ENCODE measurements at places on chromosomes 11 and 22.

DNA sequence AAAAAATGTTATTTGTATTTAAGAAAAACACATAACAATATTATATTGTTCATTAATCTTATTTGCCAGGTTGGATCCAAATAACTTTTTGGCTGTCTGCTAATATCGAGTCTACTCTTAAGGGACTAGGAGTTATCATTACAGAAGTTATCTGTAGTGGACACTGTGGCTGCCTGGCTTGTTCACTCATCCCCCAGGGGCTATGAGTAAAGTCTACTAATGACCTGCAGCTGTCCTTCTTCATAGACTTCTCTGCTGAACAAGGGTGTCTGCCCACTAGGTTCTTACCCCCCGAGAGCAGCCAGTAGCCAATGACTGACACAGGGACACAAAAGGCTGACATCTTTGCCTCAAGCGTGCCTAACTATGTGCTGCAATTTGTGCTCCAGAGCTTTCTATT, 69.7 kb downstream of the APIP start:
- no peak for DNase-seq

DNA sequence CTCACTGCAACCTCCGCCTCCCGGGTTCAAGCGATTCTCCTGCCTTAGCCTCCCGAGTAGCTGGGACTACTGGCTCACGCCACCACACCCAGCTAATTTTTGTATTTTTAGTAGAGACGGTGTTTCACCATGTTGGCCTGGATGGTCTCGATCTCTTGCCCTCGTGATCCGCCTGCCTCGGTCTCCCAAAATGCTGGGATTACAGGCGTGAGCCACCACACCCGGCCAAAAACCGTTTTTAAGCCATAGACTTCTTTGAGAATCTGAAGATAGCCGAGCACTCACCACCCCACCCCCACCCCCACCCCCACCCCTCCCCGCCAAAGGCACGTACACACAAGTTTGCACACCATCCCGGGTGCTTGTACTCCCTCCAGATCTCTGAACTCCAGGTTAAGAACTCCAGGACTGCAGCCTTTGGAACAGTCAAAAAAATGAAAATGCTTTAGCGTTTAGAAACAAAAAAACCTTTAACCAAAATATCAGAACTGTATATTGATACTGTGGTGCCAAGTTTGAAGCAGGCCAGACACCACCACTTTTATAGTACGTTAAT, 1.5 kb downstream of the CRKL start:
- DNase-seq = no peak

GRCh38 chr22:26548303-26548702, 36.0 kb upstream of the TFIP11 start:
- no peak for DNase-seq

- no peak for DNase-seq
Observed at GRCh38 chr11:123233280-123233974, 38.4 kb upstream of the CLMP start.

GRCh38 chr22:30596886-30597285, 5.2 kb upstream of the PES1 start:
- DNase-seq = no peak

DNA sequence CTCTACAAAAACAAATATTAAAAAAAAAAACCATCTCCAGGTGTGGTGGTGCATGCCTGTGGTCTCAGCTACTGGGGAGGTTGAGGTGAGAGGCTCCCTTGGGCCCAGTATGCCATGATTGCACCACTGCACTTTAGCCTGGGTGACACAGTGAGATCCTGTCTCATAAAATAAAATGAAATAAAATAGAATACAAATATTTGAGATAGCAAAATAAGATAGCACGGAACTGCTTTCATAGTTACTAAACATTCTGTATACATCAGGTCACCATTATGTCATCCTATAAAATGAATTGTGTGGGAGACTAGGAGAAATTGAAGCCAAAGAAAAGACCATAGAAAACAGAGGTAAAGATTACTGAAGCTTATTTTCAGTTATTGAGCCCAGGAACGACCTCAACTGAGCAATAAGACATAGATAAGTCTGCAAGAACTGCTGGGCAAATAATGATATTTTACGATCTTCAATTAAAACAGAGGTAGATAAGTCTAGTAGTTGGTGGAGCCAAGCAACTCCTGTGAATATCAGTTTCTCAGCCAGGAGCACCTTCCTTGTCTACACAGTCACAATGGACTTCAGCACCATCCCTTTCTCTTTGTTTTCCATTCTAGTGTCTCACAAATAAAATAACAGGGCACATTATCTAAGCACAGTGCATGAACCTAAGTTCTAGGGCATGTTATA, 9.9 kb downstream of the OR5M11 start:
- DNase-seq = no peak

- no peak for DNase-seq
Observed at GRCh38 chr22:29216873-29217666, 11.4 kb downstream of the EMID1 start.

DNA sequence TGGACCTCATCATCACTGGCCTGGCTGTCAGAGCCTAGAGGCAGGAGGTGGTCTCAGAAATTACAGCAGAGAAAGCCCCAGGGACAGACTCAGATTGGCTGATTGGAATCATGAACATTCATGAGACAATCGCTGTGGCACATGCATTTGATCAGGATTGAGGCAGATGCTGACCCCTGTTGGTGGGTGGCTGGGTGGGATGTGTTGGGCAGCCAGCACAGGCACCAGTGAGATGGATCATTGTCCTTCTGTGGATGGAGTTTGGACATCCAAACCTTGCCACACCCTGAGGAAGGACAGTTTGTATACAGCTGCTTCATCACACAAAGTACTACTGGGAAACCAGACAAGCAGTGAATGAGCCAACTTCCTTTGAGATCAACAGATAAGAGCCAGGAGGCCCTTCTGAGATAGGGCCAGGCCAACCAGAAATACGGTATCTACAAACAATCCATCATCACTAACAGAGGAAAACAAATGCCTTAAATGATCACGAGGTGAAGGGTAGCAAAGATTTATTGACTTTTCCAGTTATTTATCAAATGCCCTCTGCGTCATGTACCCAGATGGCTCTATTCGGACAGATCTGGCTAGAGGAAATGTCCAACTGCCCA, 17.3 kb downstream of the COMMD9 start:
- no peak for DNase-seq

GRCh38 chr11:77201991-77202841, 74.2 kb downstream of the MYO7A start:
- no peak for DNase-seq

DNA sequence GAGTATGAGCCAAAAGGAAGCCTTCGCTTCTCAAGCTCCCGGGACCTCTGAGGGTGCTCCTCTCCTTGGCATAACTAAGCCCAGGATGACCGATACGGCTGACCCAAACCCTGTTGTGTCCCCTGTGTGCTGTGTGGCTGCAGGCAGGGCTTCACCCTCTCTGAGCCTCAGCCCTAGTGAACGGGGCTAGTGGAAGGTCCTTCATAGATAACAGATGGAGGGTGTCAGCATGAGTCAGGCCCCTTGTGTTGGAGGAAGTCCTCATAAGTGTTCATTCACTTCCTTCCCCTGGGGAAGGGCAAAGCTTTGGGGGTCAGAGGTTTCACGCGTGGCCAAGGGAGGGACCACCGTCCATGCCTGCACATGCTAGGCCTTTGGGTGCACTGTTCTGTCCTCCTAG, 21.5 kb downstream of the SHISAL1 start:
- DNase-seq = no peak

DNA sequence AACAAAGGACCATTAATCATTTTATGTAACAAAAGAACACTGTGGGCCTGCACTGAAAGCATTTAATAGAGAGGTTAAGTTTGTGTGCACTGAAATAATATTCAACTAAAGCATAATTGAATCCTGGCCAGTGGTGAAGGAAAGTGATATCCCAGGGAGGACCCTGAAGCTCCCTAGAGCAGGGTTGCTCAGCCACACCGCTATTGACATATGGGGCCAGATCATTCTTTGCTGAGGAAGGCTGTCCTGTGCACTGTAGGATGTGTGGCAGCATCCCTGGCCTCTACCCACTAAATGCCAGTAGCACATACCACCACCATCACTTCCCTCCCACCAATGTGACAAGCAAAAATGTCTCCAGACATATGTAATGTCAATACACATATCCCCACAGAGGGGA, 166.1 kb upstream of the MTNR1B start:
- DNase-seq = no peak

- no peak for DNase-seq
Observed at GRCh38 chr11:48114740-48115139, 101.9 kb upstream of the OR4B1 start.

GRCh38 chr11:67024966-67025365, 2.0 kb downstream of the SYT12 start:
- DNase-seq = no peak

GRCh38 chr11:70505331-70505731, 107.0 kb downstream of the CTTN start:
- no peak for DNase-seq

DNA sequence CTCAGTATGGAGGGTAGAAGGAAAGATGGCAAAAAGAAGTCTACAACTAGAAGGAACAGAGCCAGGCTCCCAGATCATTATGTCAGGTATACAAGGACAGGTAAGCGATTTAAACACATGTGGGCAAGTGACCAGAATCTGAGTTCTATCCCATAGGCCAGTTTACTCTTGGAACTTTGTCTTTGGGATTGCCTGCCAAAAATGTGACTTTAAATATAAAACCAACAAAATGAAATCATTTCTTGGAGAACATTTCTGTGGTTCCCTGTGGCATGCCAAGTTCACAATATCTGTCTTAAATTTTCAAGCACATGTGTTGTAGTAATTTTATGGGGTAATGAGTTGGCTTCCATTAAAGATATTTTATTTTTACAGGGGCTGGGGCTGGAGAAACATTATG, 141.0 kb downstream of the SLC17A6 start:
- no peak for DNase-seq
